ENCODE measurements at places on chromosomes 7 and 10.

DNA sequence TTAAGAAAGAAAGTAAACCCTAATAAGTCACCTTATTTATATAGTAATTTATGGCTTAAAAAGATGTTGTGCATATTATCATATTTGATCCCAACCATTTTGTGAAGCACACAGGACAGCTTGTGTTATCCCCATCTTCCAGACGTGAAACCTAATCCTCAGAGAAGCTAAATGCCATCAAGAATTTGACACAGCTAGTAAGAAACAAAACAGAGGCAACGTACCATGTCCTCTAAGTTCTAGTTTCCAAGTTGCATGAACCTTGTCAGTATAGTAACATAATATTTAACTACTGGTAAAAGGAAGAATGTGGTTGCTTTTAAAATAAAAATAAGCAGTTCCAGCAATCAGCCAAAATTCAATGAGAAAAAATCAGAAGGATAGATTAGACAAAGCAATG is 41.5 kb downstream of the PTN start:
- DNase-seq, result no peak

- no peak for DNase-seq
These were observed 438.0 kb upstream of the MGMT start for GRCh38 chr10:129029051-129029450.

DNA sequence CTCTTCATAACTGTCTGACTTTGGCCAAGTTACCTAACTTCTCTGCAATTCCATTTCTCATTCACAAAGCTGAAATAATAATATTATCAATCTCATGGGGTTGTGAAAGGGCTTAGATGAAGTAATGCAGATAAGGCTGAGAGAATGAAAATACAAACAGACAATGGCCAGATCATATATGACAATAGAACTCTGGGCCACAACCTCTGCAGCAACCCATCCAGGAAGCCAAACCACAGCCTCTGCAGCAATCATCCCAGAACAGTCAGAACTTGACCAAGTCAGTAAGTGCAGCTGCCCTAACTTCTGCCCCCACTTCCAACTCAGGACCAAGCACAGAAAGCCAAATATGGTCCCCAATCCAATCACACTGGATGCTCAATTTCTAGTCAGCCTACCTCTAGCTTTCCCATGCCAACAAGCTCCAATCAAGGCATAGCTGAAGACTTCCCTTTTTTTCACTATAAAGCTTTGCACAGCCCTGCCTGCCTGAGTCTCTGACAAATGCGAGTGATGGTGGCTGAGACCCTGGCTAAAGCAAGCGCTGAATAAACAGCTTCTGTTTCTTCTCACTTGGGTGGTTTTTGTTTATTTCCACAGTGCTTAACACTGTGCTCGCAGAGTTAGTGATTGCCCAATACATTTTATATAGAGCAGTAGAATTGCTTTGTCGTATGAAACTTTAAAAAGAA is 34.8 kb upstream of the TNPO3 start:
- no peak for DNase-seq

- no peak for DNase-seq
These were observed 685 bp downstream of the CASP2 start for GRCh38 chr7:143288836-143289235.

- DNase-seq, result no peak
These were observed 9.8 kb upstream of the UMAD1 start for GRCh38 chr7:7630626-7631329.

DNA sequence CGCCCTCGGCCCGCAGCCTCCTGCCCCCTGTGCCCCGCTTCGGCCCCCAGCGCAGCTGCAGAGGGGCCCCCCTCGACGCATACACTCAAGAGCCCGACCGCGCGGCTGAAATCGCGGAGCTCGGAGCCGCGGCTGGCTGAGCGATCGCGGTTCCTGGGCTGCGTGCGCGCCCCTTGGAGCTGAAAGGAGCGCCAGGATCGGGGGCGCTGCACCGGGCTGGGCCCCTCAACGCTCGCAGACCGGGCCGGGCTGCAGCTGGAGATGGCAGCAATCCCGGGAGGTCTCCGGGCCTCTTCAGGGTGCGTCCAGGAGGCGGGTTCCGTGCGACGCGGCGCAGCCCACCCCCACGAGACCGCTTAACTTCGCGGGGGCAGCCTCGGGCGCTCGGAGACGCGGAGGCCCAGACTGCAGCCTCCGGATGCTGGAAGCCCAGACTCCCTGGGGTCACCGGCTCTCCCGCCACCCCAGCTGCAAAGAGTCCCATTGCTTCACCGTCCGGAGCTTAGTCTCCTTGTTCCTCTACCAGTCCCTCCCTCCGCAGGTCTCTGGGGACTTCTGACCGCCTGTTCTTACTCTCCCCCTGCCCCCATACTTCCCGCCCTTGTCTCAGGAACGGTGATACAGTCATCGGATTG is 73.0 kb upstream of the LRRC4 start:
- DNase-seq, result peak; percentile 40

DNA sequence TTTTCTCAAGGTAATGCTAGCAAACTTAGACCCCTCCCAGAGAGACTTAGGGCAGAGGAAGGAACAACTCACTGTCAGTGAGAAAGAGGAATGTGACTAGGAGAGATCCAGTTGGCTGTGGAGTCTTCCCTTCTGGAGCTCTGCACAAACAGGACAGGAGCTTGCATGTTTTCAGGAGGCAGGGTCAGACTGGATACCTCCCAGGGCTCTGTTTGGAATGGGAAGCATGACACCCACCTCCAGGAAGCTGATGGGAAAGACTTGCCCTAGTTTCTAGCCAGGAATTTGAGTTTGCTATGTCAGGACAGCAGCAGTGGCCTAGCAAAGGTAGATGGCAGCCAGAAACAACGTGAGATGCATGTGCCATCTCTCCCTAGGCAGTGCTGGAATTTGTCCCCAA is 40.6 kb downstream of the GHRHR start:
- no peak for DNase-seq

- DNase-seq, result no peak
These were observed 256.2 kb downstream of the PAXIP1 start for GRCh38 chr7:154746571-154747360.

- DNase-seq, result no peak
These were observed 16.6 kb downstream of the KLHDC10 start for GRCh38 chr7:130086938-130087337.

GRCh38 chr7:85130702-85131101 is 56.2 kb downstream of the SEMA3D start:
- no peak for DNase-seq

DNA sequence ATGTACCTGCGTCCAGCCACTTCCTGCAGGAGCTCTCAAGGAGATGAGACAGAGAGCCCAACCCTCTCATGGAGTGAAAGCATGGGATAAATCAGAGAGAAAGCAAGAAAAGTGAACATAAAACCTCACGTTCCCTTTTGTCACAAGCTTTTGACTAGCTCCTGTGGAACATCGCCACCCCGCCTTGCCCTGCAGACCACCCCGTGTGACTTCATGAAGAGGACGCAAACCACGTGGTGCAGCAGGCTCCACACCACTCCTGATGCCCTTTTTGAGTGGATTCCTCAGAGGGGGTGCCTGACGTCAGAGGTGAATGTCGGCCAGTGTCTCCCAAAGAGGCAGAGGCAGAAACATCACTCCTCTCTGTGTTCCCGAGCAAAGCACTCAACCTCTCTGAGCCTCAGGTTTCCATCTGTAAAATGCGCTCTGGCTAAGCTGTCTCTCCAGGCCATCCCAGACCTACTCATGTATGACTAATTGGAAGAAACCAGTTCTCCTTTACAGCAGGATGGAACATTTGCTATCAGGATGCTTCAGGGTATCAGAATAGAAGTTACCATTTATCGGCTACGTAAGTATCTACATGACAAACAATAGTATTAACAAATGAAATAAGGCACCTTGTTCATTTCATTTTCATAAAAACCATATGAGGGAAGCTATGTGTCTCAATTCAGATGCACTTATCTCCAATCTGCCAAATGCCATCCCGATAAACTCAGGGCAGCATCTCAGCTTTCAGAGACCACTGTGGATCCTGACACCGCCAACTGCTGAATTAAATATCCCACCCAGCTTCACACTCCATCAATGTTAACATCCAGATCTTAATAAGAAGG is 5.3 kb downstream of the ZNF488 start:
- no peak for DNase-seq

DNA sequence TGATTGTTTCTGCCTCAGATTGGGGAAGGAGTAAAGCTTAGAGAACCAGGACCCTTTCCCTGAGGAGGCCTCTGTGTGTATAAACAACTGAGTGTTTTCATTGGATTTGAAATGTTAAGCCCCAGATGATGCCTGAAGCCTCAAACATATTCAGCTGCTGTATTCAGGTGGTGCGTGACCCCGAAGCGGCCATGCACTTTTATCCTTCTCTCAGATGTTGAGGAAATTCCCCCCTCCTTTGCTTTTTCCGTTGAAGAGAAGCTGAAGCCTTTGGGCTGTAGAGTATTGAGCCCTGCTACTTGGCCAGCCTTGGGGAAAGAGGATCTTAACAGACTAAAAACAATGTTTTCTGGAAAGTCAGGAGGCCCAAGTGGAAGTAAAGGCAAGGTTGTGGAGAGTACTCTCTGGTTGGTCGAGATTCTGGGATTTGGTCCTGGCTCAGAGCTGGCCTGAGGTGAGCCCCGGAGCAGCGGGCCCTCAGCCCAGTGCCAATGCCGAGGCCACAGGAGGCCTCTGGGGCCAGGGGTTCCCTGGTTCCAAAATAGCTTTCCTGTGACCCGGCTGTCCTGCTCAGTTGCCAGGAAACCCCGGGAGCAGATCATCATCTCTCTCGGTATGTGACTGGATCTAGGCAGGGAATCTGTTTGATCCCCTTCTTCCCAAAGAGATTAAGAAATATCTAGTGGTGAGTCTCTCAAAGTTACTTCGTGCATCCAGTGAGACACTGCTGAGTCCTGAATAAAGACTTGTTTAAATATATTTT is 22.5 kb downstream of the FKBP6 start:
- no peak for DNase-seq

DNA sequence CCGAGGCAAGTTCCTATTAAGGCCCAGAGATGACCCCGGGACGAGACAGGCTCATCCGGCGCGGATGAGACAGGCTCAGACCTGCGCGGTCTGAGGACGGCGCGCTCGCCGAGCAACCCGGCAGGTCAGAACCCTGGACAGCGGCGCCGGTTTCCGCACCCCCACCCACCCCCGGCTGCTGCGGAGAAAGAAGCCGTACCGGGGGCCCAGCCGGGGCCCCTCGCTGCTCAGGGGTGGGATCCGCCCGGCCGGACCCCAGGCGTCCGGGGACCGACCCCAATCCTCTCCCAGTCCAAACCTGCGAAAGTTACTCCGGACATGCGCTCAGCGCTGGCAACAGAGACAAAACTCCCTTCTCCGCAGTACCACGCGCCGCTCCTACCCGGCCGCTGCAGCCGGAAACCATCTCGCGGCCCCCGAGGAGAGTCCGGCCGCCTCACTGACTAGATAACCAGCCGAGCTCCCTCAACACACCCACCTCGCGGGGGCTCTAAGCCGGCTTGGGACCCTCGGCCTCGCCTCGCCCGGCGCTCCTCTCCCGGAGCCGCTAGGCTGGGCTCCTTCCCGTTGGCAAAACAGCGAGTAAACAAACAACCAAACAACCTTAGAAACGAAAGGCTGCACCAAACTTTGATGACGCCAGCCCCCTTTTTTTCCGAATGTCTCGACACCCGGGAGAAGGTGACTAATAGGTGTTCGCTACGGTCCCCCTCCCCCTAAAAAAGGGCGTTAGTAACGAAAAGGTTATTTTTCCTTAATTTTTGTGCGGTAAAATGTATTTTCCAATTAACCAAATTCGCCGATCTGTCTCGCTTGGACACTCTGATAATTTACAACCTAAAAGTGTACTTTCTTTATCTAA is 2.3 kb upstream of the DRGX start:
- DNase-seq, result peak; percentile 23

GRCh38 chr10:95537542-95537927 is 23.6 kb downstream of the SORBS1 start:
- no peak for DNase-seq

- DNase-seq, result no peak
These were observed 46.5 kb downstream of the DRGX start for GRCh38 chr10:49349390-49349789.
